ENCODE measurements at places on chromosomes 2 and 18.

DNA sequence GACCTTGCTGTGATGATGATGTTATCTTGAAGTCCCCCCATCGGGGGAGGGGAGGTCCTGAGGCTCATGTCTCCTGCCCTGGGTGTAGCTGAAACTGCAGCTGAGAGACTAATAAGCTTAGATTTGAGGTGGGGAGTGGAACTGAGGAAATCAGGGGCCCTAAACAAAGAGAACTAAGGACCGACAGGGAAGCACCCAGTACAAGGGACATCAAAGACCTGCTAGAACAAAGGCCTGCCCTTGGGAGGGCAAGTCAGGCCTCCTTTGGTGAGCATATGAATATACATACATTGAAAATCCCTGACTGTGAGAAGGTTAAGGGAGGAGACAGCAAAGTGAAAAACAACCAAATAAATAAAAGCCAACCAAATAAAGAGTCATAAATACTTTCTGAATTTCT is 1132.5 kb upstream of the CELF4 start:
- DNase-seq = no peak

DNA sequence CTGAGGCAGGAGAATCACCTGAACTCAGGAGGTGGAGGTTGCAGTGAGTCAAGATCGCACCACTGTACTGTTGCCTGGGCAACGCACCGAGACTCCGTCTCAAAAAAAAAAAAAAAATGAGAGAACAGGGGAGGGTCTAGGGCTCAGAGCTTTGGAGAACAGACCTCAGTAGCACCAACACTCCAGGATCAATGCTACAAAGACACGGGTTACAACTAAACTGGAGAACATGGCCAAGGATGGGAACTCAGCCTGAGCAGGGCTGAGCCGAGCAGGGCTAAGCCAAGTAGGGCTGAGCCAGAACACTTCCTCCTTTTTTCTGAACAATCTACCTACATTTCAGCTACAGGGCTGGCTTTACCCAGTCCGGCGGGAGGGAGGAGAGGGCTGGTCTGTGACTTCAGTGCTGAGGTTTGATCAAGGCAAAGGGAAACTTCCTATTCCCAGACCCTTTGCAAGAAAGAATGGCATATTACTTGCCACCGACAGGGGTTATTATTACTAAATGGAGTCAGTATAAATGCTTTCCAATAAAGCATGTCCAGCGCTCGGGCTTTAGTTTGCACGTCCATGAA is 2.9 kb upstream of the CASP8 start:
- no peak for DNase-seq

GRCh38 chr2:71461304-71461671 is 7.9 kb downstream of the DYSF start:
- no peak for DNase-seq

GRCh38 chr2:152594792-152595191 is 122.5 kb downstream of the PRPF40A start:
- no peak for DNase-seq

DNA sequence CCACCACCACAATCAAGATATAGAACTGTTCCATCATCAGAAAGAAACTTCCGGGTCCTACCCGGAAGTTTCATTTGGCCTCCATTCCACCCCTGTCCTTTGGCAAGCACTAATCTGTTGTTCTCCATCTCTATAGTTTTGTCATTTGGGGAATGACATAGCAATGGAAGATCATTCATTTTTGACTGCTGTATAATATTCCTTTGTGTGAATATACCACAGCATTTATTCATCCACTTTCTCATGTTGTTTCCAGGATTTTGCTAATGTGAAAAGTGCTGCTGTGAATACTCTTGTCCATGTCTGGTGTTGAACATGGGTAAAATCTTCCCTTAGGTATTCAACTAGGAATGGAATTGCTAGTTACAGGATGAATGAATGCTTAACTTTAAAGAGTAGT is 53.1 kb downstream of the ACOXL start:
- no peak for DNase-seq

GRCh38 chr2:152304836-152305235 is 30.1 kb upstream of the FMNL2 start:
- DNase-seq = no peak

DNA sequence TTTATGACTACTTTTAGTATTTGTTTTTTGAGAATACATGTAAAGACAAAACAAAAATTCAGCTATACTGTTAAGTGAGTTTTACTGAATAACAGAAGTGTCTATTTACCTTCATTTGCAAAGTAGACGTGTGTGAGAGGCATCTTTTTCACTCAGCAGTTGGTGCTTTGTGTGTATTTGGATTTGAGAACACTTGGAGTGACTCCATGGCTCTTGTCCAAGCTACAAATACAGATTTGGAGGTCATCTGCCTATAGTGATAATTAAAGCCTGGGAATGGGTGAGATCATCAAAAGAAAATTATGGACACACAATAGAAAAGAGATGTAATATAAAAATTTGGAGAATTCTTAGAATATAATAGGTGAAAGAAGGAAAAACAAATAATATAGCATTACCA is 6.2 kb downstream of the NAB1 start:
- no peak for DNase-seq

- DNase-seq = no peak
Observed at GRCh38 chr2:50746526-50746925, 285.4 kb downstream of the NRXN1 start.

- no peak for DNase-seq
Observed at GRCh38 chr2:202196727-202197126, 41.7 kb downstream of the SUMO1 start.

GRCh38 chr2:206641226-206641625 is 1.1 kb upstream of the FAM237A start:
- DNase-seq = no peak

- DNase-seq = no peak
Observed at GRCh38 chr18:5317186-5317585, 21.7 kb upstream of the ZBTB14 start.

- DNase-seq = no peak
Observed at GRCh38 chr2:109562421-109562820, 51.3 kb downstream of the SEPTIN10 start.

DNA sequence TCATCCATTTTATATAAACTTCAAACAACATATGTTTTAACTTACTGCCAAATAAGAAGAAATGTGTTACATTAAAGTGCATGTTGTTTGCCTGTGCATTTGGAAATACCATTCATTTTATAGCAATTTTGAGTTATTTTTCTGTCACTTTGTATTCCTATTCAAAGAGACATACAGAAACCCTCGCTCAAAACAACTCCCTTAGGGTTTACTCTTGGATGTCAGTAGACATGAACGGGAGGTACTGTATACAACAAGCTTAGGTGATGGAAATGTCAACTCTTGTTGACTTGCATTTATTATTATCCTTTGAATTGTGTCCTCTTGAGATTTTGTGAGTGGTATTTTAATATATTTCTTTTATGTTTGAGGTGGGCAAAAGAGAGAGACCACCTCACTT is 132.3 kb downstream of the CAMKMT start:
- no peak for DNase-seq

DNA sequence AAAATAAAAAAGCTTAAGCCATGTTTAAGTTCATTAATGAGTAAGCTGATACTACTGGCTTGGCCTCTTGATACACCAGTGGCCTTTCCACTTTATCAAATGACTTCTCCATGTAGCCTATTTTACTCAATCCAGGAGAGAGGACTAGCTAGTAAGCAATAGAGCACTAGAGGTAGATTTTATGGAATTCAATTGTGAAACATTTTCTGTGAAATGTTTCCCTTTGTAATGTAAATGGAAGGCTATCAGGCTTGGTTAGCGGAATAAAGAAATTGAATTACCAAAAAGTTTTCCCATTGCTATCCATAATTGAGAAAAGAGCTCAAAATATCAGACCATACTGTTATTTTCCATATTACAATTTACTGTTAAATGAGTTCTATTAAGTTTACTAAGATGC is 515.4 kb upstream of the CDH2 start:
- no peak for DNase-seq

GRCh38 chr2:45567974-45568789 is 42.9 kb downstream of the SRBD1 start:
- no peak for DNase-seq

DNA sequence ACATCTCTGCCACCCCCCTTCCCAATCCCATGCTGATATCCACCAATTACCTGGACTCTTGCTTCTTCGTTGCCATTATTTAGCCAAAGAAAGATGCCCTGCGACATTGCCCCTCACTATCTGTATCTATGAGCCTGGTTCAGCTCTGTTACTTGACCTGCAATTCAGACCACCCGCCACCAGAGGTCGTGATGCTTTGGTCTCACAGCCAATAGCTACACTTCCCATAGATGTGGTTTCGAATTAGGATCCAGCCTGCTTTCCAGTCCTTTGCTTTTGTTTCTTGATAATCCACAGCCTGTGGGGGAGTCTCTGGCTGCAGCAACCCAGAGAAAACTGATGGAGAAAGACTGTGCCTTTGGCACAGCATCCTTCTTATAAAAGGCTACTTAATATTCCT is 239.4 kb downstream of the KLHL29 start:
- DNase-seq = no peak

DNA sequence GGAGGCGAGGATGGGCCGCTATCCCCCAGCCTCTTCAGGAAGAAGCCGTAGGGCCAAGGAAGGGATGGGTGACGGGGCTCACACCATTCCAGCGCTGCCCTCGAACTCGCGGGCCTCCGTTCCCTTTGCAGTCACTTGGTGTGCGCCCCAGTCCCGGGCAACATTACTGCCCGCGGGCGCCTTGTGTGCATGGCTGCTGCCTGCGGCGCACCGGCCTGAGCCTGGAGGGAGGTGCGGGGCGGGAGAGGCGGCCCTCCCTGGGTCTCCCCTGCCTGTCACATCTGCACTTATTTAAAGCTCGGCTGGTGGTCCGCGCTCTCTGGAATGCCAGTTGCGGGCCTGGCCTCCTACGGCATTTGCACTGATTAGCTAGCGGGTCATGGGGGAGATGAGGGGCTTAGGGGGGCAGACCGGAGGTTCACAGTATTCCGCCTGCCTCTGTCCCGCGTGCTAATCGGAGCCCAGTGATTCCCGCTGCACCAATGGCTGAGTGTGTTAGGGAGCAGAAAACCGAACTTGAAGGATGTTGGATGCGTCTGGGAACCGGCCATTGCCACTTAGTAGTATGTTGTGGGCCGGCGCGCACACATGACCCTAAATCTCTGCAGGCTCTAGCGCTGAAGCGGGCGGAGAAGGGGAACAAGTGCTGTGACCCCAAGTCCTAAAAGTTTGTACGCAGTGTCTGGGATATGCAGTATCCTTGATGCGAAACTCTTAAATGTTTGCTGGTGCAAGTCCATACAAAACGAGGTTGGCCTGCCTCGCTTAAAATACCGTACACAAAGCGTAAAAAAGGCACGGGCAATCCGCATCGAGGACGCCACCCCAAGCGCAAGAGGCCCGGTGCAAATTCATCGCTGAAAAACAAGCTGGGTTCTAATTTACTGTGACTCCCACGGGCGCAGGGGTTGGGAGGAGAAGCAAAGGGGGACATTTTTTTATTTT is 161.2 kb upstream of the SIX2 start:
- DNase-seq = no peak

DNA sequence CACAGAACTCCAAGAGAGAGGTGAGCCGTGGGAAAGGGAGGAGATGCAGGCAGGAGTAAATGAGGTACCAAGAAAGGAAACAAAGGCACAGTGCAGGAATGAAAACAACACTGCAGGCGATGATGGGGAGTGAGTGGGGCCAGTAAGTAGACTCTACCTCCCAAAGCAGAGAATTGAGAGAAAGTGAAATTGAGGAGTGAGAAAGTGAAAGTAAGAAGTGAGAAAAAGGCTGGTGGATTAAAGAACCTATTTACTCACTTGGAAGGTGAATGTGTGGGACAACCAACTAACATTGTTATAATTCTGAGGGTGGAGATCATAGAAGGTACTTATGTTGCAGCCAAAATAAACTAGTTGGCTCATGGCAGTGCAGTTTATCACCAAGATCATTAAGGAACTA is 193.1 kb upstream of the TMEM200C start:
- no peak for DNase-seq

DNA sequence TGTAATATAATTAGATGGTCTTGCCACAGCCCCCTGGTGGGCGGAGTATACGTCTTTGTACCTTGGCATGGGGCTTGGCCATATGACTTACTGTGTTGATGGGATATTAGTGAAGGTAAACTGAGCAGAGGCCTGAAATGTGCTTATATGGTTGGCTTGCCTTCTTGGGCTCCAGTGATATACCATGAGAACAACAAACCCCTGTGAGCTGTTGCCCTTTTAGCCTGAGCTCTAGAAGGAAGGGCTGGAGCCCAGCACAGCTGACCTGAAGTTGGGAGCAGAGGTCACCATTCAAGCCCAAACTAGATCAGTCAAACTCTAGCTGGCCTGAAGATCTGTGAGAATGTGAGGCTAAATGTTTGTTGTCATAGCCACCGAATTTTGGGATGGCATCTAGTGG is 75.2 kb upstream of the CD302 start:
- DNase-seq = no peak

DNA sequence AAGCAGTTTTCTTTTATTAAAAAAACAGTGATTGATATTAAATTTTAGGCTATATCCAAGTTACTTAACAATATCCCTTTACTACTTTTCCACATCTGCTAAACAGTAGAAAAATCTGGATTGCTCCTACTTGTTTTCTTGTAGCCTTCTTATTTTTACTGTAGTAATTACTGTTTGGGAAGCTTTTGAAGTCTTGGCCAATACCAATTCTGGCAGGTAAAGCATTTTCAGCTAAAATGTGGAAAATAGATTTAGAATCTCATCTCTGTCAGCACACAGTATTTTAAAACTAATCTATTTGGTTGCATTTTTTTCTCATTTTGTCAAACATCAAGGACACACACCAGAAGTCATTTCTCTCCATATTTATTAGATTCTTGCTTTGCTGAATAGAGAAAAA is 1485.7 kb upstream of the PIK3C3 start:
- DNase-seq = no peak

DNA sequence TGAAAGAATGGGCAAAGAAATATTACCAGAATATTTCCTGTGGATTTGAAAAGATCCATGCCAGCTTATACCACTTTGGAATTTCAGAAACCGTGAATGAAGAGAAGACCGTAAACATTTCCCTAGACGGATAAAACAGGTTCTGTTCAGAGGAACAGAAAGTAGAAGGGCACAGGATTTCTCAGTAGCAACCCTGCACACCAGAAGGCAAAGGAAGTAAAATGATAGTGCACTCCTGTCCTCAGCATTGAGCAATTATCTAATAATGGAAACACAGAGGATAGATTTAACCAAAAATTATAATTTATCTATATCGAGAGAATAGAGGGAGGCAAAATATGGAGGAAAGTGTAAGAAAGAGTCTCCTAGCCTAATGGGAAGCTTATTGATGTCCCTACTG is 87.0 kb upstream of the ITGA6 start:
- no peak for DNase-seq

- DNase-seq = no peak
Observed at GRCh38 chr2:63721082-63721424, 120.6 kb upstream of the UGP2 start.
